T-cell (primary cell): ENCODE measurements at places on chromosomes 4 and X.

GRCh38 chrX:121389976-121390714, 342.7 kb downstream of the GLUD2 start:
- no peak for DNase-seq

DNA sequence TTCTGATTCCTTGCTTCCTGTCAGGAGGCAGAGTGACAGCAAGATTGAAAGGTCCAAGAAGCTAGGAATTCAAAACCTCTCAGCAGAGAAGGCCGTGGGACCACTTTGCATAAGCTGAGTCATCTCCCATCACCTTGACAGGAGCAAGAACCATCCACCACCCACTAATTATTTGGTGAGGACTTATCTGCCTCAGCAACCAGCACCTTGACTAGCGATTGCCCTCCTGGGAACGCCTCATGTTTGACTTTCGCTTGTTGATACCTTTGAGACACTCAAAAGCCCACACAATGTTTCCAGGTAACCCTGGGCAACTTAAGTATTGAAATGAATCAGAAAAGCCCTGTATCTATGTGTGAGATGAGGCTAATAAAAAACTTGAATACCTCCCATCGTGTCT, 233.5 kb upstream of the GYPA start:
- DNase-seq: no peak

DNA sequence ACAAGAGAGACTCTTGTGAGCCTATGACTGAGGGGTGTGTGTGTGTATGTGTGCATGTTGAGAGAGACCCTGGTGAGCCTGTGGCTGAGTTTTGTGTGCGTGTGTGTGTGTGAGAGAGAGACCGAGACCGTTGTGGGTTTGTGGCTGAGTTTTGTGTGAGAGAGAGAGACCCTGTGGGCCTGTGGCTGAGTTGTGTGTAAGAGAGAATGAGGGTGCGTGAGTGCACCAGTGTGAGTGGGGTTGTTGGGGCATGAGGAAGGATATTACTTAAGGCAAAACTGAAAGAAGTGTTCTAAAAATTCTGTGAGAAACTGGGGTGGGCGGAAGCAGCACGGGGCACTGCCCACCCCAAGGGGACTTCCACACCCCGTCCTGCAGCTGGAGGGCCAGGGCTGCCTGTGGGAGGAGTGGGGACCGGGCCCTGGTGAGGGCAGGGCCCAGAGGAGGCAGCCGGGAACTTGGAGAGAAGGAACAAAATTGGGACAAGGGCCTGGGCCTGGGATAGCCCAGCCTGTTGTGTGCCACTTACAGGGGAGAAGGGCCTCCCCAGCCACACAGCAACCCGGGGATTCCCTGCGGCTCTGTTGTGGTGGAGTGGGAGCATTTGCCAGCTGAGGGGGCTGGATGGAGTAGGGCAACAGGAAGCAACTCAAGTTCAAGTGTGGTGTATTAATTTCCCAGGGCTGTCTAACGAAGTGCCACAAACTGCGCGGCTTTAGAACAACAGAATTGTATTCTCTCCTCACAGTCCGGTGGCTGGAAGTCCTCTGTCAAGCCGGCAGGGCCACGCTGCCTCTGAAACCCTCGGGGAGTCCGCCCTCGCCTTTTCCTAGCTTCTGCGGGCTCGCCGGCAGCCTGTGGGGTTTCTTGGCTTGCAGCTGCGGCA, 22.1 kb downstream of the TMEM131L start:
- DNase-seq: peak; percentile 78

DNA sequence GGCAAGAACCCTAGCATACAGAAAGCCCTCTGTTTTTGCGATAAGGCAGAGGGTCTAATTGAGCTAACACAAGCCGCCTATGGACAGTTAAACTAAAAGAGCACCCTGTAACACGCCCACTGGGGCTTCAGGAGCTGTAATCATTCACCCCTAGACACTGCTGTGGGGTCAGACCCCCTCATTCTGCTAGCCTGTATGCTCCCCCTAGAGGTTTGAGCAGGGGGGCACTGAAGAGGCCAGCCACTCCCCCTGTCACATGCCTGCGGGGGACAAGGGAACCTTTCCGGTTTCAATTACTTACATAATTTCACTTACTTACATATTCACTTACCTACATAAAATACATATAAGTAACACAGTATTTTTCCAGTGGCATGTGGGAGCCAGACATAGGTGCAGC, 469.5 kb upstream of the FAM241A start:
- DNase-seq: no peak

- no peak for DNase-seq
Measured at GRCh38 chr4:87523307-87523706, 5.9 kb downstream of the SPARCL1 start.

- peak; percentile 58 for DNase-seq
Measured at GRCh38 chr4:48127682-48128404, 6.2 kb downstream of the TXK start.

GRCh38 chr4:180058691-180059215, 2184.4 kb upstream of the TENM3 start:
- no peak for DNase-seq

- DNase-seq: no peak
Measured at GRCh38 chr4:7206911-7207567, 14.7 kb downstream of the SORCS2 start.

- no peak for DNase-seq
Measured at GRCh38 chr4:112942077-112942476, 107.4 kb upstream of the ANK2 start.

GRCh38 chr4:38132843-38133662, 172.9 kb downstream of the PTTG2 start:
- no peak for DNase-seq
